Fibroblast of skin of right quadriceps (primary cell): ENCODE measurements at places on chromosomes 12 and 14.

GRCh38 chr14:71646518-71646917 lies 285.7 kb upstream of the RGS6 start:
- DNase-seq = no peak

- peak; percentile 9 for DNase-seq
Observed at GRCh38 chr14:85131226-85131922, 398.6 kb upstream of the FLRT2 start.

DNA sequence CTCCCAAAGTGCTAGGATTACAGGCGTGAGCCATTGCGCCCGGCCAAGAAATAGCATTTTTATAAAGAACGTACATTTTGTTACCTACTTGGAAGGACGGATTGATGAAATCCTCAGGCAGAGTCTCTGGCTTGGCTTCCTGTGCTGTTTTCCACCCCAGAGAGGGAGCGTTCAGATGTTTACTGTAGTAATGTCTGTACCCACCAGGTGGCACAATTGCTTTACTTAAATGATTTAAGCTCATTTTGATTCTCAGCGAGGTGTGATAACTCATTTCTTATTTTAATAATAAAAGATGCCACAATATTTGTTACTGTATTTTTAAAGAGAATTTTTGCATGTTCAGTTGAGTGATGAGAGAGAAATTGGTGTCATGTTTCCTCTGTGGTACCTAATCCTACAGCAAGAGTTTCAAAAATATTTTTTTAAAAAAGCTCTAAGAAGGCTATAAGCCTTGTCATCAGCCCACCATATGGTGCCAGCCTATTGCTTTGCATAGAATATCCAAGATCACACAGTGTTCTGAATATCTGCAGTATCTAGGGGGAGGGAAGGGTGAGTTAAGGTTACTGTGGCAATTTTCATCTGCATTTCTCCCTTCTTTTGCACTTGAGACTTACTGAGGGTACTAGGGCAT lies 82.6 kb upstream of the TRAF3 start:
- peak; percentile 68 for DNase-seq

DNA sequence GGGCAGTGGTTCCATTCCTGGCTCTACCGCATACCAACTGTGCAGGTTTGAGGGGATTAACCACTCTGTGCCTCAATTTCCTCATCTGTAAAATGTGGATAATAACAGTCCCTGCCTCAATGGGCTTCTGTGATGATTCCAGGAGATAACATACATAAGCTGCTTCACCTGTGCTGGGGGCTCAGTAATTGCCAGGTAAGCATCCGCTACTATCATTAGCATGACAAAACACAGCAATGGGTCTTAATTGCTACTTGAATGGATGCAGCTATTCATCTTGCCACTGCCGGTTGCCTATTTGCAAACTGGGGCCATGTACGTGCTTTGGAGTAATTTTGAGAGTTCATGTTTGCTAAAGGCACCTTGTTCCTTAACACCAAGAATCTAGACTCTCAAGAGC lies 132.6 kb downstream of the TMEM132D start:
- no peak for DNase-seq

DNA sequence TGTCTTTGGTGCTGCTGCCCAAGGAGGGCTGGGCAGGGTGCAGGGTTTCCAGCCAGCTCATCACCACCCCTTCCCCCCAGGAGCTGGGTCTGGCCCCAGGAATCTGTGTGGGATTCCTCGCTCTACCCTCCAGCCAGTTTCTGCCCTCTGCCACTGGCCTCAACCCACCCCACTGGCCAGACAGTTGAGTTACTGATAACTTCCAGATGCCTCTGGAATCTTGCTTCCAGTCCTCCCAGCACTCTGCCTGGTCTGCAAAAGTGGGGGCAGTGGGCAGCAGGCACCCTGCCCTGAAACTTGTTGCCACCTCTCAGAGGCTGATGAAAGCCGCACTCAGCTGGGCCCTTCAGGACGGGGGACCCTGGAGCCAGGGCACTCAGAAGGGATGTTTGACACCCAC lies 20.1 kb upstream of the TBX3 start:
- DNase-seq = no peak
